HFFc6 (cell line): ENCODE measurements at places on chromosomes 16 and 17.

DNA sequence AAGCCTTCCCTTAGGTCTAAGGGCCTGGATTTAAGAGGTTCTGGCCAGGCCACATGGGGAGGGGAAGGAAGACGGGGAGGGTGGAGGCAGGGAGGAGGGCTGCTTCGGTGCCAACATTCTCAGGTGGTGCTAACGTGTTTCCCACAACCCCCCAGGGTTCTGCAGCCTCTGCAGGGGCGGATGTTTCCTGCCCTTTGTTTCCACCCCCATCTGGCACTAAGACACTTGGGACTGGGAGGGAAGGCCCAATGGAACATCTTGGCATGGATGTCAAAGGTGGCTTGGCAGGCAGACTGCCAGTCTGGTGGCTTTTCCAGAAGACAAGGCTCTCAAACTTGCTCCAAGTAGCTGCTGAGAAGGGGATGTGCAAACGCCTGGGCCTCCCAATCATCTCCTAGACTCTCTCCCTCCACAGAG is 12.7 kb downstream of the HIC1 start:
- DNase-seq = no peak

DNA sequence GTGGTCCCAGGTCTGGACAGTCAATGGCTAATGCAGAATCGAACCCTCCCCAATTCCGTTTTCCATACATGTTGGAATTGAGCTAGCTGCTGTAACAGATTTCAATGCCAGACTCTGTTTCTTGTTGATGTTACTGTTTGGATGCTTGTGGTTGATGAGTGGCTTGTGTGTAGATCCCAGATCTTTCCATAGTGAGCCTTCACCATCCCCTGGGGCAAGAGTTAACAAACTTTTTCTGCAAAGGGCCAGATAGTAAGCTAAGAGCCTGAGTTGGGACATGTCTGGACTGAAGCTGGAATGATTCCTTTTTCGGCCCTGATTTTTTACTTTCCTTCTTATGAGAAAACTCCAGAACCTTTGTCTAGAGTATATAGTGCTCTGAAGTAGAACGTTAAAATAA is 296.3 kb downstream of the CPPED1 start:
- DNase-seq = peak; percentile 72

- no peak for DNase-seq
Observed at GRCh38 chr17:68578236-68578635, 22.9 kb downstream of the FAM20A start.

DNA sequence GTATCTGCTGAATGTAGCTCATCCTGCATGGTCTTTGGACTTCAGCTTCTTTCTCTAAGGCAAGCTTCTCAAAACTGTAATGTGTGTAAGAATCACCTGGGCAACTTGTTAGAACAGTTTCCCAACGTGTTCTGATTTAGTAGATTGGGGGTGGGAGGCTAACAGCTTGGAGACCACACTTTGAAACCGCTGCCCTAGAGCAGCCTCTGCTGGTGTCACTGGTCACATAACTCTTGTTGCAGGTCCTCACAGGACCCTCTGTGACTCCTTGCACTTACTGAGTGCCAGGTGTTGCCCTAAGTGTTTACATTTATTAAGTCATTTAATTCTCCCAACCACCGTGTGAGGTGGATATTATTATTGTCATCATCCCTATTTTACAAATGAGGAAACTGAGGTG is 9.9 kb downstream of the SLC35G3 start:
- DNase-seq = no peak

GRCh38 chr16:85061566-85061965 is 34.0 kb downstream of the KIAA0513 start:
- no peak for DNase-seq

- DNase-seq = no peak
Observed at GRCh38 chr16:56961851-56962281, at the start of gene CETP. TSS of gene CETP (plus strand) at chr16:56961950. CDS start at chr16:56961980, 30 bp downstream.

- no peak for DNase-seq
Observed at GRCh38 chr17:19331543-19332245, 30.8 kb downstream of the B9D1 start.

GRCh38 chr17:49989518-49989880 is 5.5 kb downstream of the DLX3 start:
- DNase-seq = no peak

- peak; percentile 73 for DNase-seq
Observed at GRCh38 chr16:67847064-67847861, at the start of gene CENPT. TSS of gene CENPT (minus strand) at chr16:67847693. CDS start at chr16:67833859, 13,834 bp downstream.

- DNase-seq = no peak
Observed at GRCh38 chr16:53666786-53667415, 36.8 kb downstream of the RPGRIP1L start.

DNA sequence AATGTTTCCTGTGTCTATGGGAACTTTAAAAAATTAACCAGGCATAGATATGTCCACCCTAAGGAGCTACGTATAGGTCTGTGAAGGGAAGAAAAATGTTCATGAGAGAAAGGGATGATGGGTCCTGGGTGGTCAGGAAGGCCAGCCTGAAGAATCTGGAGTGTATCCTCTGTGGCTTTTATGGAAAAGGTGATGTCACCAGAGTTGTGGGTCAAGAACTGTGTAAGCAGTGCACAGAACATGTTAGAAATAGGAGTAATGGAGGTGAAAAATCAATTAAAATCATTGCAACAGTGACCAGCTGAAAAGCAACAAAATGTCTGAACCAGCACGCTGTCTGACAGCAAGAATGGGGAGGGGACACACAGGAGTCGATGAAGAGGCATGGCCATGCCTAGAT is 68.5 kb downstream of the USP31 start:
- no peak for DNase-seq

GRCh38 chr17:15954222-15954621 is 9.3 kb downstream of the ADORA2B start:
- peak; percentile 89 for DNase-seq

DNA sequence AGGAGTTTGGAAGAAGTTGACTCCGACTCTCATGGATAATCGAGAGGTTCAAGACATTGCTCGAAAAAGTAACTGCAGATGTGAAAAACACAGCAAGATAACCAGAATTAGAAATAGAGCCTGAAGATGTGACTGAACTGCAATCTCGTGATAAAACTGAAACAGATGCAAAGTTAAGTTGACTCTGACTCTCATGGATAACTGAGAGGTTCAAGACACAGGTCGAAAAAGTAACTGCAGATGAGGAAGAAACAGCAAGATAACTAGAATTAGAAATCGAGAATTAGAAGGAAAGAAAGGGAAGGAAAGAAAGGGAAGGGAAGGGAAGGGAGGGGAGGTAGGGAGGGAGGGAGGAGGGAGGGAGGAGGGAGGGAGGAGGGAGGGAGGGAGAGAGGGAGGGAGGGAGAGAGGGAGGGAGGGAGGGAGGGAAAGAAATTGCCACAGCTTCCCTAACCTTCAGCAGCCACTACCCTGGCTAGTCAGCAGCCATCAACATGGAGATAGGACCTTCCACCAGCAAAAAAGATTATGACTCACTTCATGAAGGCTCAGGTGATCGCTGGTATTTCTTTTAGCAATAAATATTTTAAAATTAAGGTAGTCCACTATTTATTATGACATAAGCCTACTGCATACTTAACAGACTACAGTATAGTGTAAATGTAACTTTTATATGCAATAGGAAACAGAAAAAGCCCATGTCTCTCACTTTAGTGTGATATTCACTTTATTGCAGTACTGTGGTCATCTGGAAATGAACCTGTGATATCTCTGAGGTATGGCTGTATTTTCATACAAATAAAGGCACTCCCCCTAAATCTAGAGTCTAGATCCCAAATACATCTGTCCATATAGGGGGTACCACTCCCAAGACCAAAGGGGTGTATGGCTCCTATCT is 68.3 kb downstream of the KANSL1 start:
- DNase-seq = no peak

DNA sequence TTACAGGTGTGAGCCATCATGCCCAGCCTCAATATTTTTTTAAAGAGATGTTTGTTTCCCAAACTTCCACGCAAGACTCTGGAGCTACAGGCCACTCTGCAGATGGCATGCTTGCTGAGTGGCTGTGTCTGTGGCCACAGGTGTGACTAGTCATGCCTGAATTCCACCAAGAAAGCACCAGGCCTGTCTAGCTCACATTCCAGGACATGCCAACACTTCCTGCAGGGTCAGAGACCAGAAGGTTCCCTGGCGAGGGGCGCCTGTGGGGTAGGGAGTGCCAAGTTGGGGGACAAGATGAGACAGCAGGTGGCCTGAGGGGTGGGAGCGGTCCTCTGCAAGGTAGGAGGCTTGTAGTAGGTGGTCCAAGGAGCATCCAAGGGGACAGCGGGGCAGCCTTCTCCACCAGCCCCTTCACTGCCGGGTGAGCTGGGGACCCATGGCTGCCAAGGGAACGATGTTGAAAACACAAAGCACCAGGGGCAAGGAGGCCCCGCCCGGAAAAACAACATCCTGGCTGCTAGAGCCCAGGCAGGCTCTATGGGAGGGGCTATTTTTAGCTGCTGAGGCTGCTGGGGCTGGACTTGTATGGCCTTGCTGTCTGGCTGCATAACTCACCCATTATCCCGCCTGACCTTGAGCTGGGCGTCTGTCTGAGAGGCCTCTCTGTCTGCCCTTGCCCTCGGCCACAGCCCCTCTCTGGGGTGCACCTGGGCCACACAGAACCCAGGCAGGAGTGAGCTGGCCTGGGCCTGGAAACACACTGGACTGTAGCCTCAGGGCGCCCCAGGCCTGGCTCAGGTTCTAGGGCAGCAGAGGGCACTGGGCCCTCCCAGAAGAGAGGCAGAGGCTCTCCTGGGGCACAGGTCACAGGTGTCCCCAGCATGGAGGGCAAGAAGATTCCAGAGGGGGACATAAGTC is 5.7 kb downstream of the TRIM47 start:
- DNase-seq = peak; percentile 73

- DNase-seq = no peak
Observed at GRCh38 chr16:84948851-84949610, 62.3 kb downstream of the ZDHHC7 start.

DNA sequence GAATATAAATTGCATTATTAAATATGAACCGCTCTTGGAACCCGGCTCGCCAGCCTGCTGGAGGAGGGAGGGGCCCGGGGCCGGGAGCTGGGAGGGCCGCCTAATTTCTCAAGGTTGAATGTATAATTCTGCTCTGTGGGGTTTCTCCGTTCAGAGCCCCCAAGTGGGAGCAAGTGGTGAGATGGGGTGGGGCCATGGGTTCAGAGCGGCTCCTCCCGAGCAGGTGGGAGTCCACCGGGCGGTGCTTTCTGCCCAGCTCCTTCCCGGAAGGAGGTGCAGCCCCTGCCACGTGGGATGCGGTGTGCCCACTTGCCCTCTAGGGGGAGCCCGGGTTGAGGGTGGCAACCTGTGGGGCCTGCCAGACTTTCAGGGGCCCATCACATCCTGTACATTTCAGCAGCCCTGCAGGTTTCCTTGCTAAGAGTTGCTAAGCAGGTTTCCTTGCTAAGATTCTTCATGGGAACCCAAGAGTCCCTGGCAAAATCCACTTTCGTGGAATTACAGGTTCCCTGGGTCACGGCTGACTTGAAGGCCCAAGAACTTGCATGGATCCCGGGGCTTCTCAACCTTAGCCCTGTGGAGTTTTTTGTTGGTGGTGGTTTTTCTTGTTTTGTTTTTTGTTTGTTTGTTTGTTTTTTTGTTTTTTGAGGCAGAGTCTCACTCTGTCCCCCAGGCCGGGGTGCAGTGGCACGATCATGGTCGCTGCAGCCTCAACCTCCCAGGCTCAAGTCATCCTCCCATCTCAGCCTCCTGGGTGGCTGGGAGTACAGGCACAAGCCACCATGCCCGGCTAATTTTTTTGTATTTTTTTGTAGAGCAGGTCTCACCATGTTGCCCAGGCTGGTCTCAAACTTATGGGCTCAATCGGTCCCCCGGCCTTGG is 196.7 kb upstream of the GSE1 start:
- DNase-seq = peak; percentile 13

DNA sequence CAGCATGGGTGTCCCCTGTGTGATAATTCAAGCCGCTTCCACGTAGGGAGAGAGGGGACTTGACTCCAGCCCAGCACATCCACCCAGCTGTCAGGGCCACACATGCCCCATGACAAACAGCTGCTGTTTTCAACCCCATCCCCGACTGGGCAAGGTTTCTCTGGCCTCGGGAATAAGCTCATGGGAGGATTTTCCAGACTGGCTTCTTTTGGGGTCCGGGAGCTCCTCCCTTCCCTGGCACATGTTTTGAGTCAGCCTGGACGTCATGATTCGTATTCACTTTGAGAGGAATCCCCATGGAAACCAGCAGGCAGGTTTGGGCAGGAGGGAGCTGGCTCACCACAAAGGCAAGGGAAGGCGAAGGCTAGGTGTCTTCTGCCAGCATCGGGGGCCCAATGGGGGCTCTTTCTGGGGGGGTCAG is 156.4 kb downstream of the CMIP start:
- DNase-seq = peak; percentile 74

- DNase-seq = no peak
Observed at GRCh38 chr17:1871756-1872155, 42.0 kb downstream of the RPA1 start.

DNA sequence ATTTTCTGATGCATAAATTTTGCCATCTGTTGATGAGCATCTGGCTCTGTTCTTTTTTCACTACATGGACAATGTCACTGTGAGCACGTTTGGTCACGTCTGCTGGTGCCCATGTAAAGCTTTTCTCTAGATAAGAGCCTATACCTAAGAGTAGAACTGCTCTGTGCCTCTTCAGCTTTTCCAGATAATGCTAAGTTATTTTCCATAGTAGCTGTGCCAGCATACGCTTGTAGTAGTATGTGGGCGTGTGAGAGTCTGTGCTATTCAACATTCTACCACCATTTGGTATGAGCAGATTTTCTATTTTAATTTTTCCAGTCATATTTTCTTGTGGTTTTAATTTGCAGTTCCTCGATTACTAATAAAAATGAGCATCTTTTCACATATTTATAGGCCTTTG is 33.2 kb downstream of the VPS35L start:
- DNase-seq = peak; percentile 4

- no peak for DNase-seq
Observed at GRCh38 chr16:62870554-62870953, 834.3 kb upstream of the CDH8 start.

DNA sequence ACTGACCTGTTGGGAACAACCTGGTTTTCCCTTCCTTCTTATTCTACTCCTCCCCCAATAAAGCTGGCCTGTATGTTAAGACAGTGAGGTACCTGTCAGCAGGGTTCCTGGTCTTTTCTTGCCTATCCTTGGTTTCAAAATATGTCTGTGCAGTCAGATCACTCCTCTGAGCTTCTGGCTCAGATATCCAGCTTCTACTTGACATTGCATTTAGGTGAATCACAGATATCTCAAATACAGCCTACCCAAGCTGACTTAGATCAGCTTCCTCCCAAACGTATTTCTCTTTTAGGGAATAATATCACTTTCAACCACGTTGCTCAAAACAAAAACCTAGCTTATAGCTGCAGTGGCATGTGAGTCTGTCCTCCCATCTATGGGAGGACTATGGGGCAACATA is 48.7 kb downstream of the TEX14 start:
- DNase-seq = peak; percentile 71

- DNase-seq = no peak
Observed at GRCh38 chr16:84340325-84341040, 27.9 kb upstream of the ATP2C2 start.

DNA sequence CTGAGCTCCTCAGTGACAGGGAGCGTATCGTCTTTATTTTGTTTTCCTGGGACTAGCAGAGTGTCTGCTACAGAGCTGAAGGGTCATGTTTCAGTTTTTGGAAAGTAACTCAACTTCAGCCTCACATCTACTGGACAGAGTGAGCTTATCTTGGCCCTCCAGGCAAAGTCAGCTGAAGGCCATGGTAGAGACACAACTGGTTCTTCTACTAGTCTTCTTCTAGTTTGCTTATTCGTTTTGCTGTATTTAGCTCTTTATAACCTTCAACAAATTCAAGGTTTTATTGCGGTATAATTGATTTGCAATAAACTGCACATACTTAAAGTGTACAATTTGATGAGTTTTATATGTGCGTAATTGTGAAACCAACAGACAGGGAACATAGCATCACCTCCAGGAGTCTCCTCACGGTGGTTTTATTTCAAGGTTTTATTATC is 6.1 kb upstream of the PRKCA start:
- no peak for DNase-seq

GRCh38 chr17:78133179-78133951 is 2.8 kb downstream of the TMC8 start:
- no peak for DNase-seq
